Colonic mucosa (tissue), 4 donors: ENCODE measurements at places on chromosomes 16 and 17. TPM values are rescaled to one million over a fixed set of nuclear protein-coding genes. Genes with fewer than 3 reads are reported as not detected.

DNA sequence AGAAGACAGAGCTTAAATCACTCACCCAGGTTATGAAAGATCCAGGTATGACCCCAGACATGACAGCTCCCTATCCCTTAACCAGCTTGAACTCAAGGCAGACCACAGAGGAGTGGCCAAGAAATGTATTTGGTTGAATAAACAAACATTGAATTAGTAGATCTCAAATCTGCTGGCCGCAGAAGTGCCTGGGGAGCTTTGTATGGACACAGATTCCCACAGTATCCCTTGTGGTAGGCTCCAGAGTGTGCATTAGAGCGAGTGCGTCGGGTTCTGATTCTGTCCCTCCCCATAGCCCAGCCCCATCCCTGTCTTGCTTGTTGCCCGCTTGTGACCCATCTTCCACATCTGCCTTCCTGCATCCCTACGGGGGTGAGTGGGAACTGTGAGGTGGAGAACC, 118.8 kb upstream of the FOXF1 start:
- H3K4me1 ChIP-seq, result no peaks in the 10 kb centered on the region
- no peak overlapping the region for H3K27ac ChIP-seq
- no peak overlapping the region for H3K4me3 ChIP-seq

- no peaks in the 10 kb centered on the region for H3K4me1 ChIP-seq
- no peaks in the 10 kb centered on the region for H3K36me3 ChIP-seq
- no peak overlapping the region for H3K4me3 ChIP-seq
- no peak overlapping the region for H3K27ac ChIP-seq
- peaks cover 24% of the 10 kb centered on the region for H3K27me3 ChIP-seq
These were observed 2.8 kb upstream of the PVALEF start for GRCh38 chr17:81162491-81162890.

DNA sequence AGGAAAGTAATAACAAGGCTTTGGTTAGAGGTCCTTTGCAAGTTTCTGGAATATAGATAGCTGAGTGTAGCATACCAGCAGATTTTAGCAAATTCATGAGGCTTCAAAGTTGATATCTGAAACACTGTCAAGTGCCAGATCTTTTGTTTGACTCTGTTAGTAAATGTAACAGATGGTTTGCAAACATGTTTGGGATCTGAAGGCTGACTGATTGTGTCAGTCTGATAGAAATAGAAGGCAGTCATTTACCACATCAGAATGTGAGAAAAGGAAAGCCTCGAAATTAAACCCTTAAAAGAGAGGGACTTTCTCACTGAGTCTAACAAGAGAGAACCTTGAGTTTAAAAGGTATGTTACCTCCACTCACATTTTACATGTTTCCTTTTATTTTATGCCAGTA, 371.5 kb downstream of the KIF2B start:
- H3K4me1 ChIP-seq, result no peaks in the 10 kb centered on the region
- DNase-seq, result no peak
- H3K36me3 ChIP-seq, result no peaks in the 10 kb centered on the region

GRCh38 chr17:66491213-66491612, 188.8 kb downstream of the PRKCA start:
- H3K27me3 ChIP-seq, result no peaks in the 10 kb centered on the region
- H3K27ac ChIP-seq, result no peak overlapping the region
- DNase-seq, result no peak
- no peaks in the 10 kb centered on the region for H3K4me1 ChIP-seq
- no peaks in the 10 kb centered on the region for H3K36me3 ChIP-seq

DNA sequence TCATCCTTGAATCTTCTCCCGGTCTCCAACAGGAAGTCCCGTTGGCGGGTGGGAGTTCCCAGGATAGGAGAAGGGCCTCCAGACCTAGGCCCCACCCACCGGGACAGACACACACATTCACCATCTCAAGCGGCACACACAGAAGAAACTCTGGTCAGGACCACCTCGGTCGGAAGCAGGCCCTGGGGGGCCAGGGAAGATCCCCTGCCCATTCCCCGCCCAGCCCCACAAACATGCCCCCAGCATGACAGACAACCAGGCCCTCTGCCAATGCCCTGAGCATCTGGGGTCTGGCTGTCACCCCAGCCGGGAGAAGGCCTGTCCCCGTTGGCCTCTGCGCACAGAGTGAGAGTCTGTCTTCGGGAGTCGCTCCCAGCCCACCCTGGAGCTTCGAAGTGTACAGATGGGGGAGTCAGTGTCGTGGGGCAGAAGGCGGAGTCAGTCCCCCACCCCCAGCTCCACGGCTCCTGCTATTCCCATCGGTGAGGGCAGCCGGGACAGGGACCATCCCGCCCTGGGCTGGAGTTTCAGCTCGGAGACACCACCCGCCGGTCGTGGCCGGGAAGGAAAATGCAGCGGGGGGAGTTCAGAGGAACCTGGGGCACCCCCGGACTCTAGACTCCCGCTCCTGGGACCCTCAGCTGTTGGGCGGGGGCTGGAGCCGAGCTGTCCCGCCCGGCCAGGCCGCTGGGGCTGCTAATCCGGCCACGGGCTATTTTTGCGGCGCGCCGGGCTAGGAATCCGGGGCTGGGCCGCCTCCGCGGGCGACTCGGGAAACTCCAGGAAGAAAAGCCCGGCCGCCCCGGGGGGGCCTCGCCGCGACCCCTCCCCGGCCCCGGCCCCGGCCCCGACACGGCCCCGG, 660 bp downstream of the RHBDF1 start:
- peaks cover 23% of the 10 kb centered on the region for H3K4me1 ChIP-seq
- H3K27me3 ChIP-seq, result no peaks in the 10 kb centered on the region
- peak overlapping the region; percentile 71 for H3K27ac ChIP-seq
- no peaks in the 10 kb centered on the region for H3K36me3 ChIP-seq
- peak overlapping the region; percentile 56 for H3K4me3 ChIP-seq

SOST gene
- total RNA-seq, result not detected

GRCh38 chr16:68447653-68448359, 502 bp downstream of the SMPD3 start:
- H3K4me1 ChIP-seq, result peaks cover 8% of the 10 kb centered on the region
- H3K4me3 ChIP-seq, result peak overlapping the region; percentile 43
- H3K27me3 ChIP-seq, result peaks cover 10% of the 10 kb centered on the region
- peak; percentile 38 for DNase-seq
- no peaks in the 10 kb centered on the region for H3K36me3 ChIP-seq
- H3K27ac ChIP-seq, result no peak overlapping the region
